ENCODE measurements at places on chromosomes 1 and 21. TPM values are rescaled to one million over a fixed set of nuclear protein-coding genes. Genes with fewer than 3 reads are reported as not detected.

Gene TMCC2
- total RNA-seq = 2.7 TPM

Gene DYNLT4
- not detected for total RNA-seq

Gene ZSWIM5
- under 0.01 TPM for total RNA-seq

Gene APP
- total RNA-seq = 324 TPM

Gene NBPF19
- total RNA-seq = 7.0 TPM

Gene VWA5B1
- not detected for total RNA-seq

Gene RGS16
- 0.23 TPM for total RNA-seq

Gene FNDC5
- 2.9 TPM for total RNA-seq

Gene TGFB2
- 1.4 TPM for total RNA-seq

Gene LRRC52
- not detected for total RNA-seq

Gene FAM177B
- not detected for total RNA-seq

Gene CSMD2
- 0.58 TPM for total RNA-seq

Gene GBP6
- total RNA-seq = not detected

Gene SCP2
- total RNA-seq = 121 TPM

Gene GUCA2A
- total RNA-seq = not detected

Gene CCDC185
- total RNA-seq = not detected

Gene PDE9A
- 1.1 TPM for total RNA-seq

Gene ACTL8
- total RNA-seq = 1.2 TPM

Gene ZNF670
- 2.7 TPM for total RNA-seq

Gene AP4B1
- total RNA-seq = 7.9 TPM

Gene CHIT1
- total RNA-seq = not detected

Gene KCNN3
- 0.09 TPM for total RNA-seq

Gene DLGAP3
- 0.12 TPM for total RNA-seq

Gene KCNE1
- not detected for total RNA-seq

Gene DNALI1
- 2.9 TPM for total RNA-seq

Gene FCGR3B
- total RNA-seq = not detected

Gene IL12RB2
- total RNA-seq = not detected

Gene FAM72C
- 0.09 TPM for total RNA-seq

Gene ASCL5
- total RNA-seq = not detected

Gene CD247
- total RNA-seq = not detected

Gene CHRNB2
- under 0.01 TPM for total RNA-seq

Gene CHIA
- total RNA-seq = not detected

Gene PCAT6
- total RNA-seq = not detected

Gene HSD11B1
- 49.4 TPM for total RNA-seq

Gene MRTO4
- 21.4 TPM for total RNA-seq

Gene CRYBG2
- total RNA-seq = not detected

Gene CRYAA
- total RNA-seq = not detected

Gene ESPN
- total RNA-seq = under 0.01 TPM

Gene SH2D1B
- not detected for total RNA-seq

Gene USH2A
- total RNA-seq = not detected

Gene LEMD1
- total RNA-seq = not detected
